ENCODE measurements at places on chromosomes 13 and 19.

DNA sequence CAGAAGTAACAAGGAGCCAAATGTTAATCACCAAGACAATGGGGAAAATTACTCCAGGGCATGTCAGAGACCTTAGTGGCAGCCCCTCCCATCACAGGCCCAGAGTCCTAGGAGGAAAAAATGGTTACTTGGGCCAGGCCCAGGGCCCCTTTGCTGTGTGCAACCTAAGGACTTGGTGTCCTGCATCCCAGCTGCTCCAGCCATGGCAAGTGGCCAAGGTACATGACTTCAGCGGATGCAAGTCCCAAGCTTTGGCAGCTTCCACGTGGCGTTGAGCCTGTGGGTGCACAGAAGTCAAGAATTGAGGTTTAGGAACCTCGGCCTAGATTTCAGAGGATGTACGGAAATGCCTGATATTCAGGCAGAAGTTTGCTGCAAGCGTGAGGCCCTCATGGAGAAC lies 46.7 kb downstream of the OR10H4 start:
- no peak for DNase-seq

DNA sequence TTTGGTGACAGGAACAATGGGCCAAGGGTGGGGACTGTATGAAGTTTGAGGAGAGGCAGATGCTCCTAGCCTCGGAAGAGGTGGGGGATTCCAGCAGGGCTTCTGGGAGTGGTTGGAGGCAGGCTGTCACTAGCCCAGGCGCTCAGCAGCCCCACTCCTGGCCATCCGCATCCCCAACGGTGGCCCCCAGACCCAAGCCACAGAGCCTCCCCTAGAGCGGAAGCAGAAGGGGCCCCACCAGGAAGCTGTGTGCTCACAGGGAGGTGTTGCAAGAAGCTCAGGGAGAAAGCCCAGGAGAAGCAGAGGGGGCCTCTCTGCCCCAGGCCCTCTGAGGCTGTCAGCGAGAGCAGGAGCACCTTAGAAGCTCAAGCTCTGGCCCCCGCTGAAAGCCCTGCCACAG lies 8.3 kb downstream of the PRAM1 start:
- DNase-seq = peak; percentile 82

DNA sequence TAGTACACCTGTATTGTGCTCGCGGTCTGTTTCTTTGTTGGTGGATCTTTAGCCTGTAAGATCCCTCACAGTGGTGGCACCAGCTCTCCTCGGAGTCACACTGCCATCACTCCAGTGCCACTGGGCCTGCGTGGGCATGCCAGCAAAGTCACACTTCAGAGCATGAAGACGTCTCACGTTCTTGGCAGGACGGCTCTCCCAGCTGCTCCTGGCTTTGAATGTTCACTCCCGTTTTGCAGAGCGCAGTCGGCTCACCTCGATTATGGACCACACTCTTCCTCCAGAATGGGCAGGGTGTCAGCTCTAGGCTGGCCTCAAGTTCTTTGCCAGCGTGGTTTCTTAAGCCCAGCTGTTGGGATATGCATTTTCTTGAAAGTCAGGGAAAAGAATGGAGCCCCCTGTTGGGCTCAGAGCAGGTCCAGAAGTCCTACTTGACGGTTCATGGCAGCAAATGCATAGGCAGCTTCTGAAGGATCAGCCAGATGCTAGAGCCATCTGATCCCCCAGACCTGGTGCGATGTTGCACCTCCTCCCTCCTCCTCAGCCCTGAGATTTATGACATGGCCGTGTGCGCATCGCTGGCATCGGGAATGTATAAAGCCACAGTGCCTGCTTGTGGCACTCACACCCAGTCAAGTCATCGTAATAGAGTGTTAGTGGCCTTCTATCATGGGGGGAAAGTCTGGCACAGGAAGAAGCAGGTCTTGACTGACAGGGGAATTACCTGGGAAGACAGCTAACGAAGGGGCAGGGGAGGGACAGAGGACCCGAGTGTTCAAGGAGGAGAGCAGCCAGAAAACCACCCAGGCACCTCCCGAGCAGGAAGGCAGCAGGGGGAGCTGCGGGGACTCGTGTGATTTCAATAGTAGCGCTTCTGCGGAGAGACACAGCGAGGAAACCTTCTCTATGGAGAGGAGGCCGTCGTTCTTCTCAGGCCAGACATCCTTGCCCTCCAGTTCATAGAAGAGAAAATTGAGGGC lies 40.2 kb upstream of the NPAS1 start:
- no peak for DNase-seq

DNA sequence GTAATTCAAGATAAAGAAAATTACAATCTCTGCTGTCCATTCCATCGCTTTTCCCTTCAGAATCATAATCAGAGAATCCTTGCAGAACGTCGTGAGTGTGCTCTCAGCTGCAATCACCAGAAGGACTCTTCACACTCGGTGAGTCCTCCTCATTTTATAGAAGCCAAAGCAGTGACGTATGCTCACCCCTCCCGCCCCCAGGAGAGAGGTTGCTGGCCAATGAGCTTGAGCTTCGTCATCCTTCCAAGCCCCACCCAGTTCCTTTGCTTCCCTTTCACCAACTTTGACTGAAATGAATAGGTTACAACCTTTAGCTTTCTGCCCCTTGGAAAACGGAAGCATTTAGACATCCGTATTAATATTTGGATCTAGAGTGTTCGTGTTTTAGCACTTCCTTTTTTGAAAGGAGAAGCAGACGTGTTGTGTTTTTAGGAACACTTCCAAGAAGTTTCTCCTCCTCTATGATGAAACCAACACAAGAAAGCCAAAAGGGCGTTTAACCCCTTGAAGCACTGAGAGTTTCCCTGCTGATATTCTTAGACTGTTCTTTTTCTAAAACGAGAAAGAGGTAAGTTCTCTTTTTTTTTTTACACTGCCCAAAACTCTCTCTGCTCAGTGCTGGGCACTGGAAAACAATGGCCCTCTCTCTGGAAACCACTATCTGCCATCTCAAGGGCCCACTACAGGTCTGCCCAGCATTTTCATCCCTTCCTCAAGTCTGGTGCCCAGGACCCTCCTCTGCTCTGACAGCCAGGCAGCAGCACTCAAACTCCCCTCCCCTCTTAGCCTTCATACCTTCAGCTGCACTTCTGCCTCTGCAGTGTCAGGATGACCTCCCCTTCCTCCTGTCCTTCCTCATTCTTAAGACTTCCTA lies 44.3 kb upstream of the CEACAM21 start:
- DNase-seq = peak; percentile 78

DNA sequence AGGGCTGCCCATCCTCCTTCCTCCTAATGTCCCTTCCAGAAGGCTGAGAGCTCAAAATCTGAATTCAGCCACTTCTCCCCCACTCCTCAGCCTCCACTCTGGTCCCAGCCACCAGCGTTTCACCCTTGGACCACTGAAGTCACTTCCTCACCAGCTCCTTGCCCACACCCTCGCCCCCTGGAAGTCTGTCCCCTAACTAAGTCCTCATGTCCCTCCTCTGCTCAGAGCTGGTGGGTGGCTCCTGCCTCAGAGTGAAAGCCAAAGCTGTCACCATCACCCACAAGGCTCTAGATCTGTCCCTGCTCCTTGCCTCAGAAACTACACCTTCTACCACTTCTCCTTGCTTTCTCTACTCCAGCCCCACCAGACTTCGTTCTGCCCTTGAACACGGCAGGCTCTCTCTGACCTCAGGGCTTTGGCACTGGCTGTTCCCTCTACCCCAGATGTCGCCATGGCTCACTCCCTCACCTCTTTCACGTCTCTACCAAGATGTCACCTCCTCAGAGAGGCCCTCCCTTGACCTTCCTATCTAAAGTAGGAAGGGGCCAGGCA lies 1.7 kb downstream of the ERCC1 start:
- DNase-seq = no peak

Data from thymus (tissue), 14 donors.